ENCODE measurements at places on chromosomes 13 and 19. TPM values are rescaled to one million over a fixed set of nuclear protein-coding genes. Genes with fewer than 3 reads are reported as not detected.

Gene CGB3
- total RNA-seq, result not detected

Gene BEST2
- total RNA-seq, result 4.6 TPM

Gene LGALS16
- total RNA-seq, result not detected

Gene DNAAF3
- total RNA-seq, result 5.7 TPM

Gene PNMA8A
- 21.6 TPM for total RNA-seq

Gene LMTK3
- total RNA-seq, result 13.6 TPM

Gene HPN
- total RNA-seq, result 12.3 TPM

Gene CEACAM16
- total RNA-seq, result not detected

Gene CTXN1
- total RNA-seq, result 58.0 TPM

Gene ZNF112
- total RNA-seq, result 2.8 TPM

Gene SLC15A1
- 2.6 TPM for total RNA-seq

Gene TMPRSS9
- total RNA-seq, result 0.33 TPM

Gene ZC3H13
- 57.8 TPM for total RNA-seq

Gene COL4A1
- total RNA-seq, result 91.0 TPM

Gene FGF22
- 1.9 TPM for total RNA-seq

Gene ELL
- total RNA-seq, result 10.5 TPM

Gene FAM216B
- total RNA-seq, result not detected

Gene ZNF682
- total RNA-seq, result 21.7 TPM

Gene ARHGEF18
- 36.8 TPM for total RNA-seq

Gene ACOD1
- total RNA-seq, result not detected

Gene ZNF471
- 0.74 TPM for total RNA-seq

Gene KLK15
- total RNA-seq, result not detected

Gene LILRB1
- total RNA-seq, result not detected

Gene ZSCAN18
- total RNA-seq, result 37.0 TPM

Gene SIGLEC9
- total RNA-seq, result not detected

Gene OSCAR
- 0.90 TPM for total RNA-seq

Gene LMO7
- 24.3 TPM for total RNA-seq

Gene TMEM38A
- total RNA-seq, result 9.8 TPM

Gene ZNF610
- 5.4 TPM for total RNA-seq

Gene FFAR1
- total RNA-seq, result not detected

Gene GIPC3
- total RNA-seq, result 1.2 TPM

Gene GSX1
- not detected for total RNA-seq

Gene FCGBP
- total RNA-seq, result 3.1 TPM

Gene KLK4
- total RNA-seq, result not detected

Gene RNF113B
- total RNA-seq, result not detected

Gene C5AR1
- not detected for total RNA-seq

Gene ZNF823
- 2.9 TPM for total RNA-seq

Gene RNF225
- total RNA-seq, result 1.2 TPM

Gene PDX1
- total RNA-seq, result not detected

Gene FBXW9
- total RNA-seq, result 10.8 TPM

Gene RNF17
- not detected for total RNA-seq

Gene PBX4
- 3.4 TPM for total RNA-seq

Gene URAD
- total RNA-seq, result not detected

Gene UHRF1
- total RNA-seq, result 66.6 TPM

Gene MBD3L3
- total RNA-seq, result not detected

Gene LILRB5
- not detected for total RNA-seq

Gene KIR3DL1
- total RNA-seq, result not detected

Gene FCHO1
- total RNA-seq, result 27.0 TPM

Gene WDR62
- 39.8 TPM for total RNA-seq

All from H1 (cell line).